ENCODE measurements at places on chromosomes 7 and 10.

GRCh38 chr7:74199551-74200355, 10.1 kb upstream of the LAT2 start:
- no peak for DNase-seq

- DNase-seq, result no peak
Measured at GRCh38 chr10:132693676-132694075, 92.3 kb downstream of the NKX6-2 start.

- DNase-seq, result no peak
Measured at GRCh38 chr10:61778137-61778536, 115.4 kb downstream of the CABCOCO1 start.

DNA sequence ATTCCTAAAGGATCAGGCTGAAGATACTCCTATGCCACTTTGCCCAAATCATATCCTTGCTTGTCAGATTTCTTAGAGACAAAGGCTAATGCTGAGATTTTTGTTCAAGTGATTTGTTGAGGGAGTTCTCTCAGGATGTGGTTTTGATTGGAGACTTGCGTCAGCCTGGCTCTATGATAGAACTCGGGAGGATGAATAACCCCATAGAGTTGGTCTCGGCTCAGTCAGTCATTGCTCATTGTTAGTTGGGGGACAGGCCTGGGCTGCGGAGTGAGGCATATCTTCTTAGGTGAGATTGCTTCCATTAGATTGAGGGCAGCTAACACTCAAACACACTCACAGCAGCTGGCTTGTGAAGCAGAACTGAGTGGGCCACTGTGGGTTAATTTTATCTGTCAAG, 203.4 kb downstream of the KIF20B start:
- DNase-seq, result no peak

- DNase-seq, result peak; percentile 78
Measured at GRCh38 chr10:104274762-104275721, 6.1 kb downstream of the GSTO2 start.

GRCh38 chr10:61337741-61338140, 115.4 kb downstream of the TMEM26 start:
- DNase-seq, result no peak

- DNase-seq, result no peak
Measured at GRCh38 chr7:99531354-99531765, 20.6 kb downstream of the FAM200A start.

DNA sequence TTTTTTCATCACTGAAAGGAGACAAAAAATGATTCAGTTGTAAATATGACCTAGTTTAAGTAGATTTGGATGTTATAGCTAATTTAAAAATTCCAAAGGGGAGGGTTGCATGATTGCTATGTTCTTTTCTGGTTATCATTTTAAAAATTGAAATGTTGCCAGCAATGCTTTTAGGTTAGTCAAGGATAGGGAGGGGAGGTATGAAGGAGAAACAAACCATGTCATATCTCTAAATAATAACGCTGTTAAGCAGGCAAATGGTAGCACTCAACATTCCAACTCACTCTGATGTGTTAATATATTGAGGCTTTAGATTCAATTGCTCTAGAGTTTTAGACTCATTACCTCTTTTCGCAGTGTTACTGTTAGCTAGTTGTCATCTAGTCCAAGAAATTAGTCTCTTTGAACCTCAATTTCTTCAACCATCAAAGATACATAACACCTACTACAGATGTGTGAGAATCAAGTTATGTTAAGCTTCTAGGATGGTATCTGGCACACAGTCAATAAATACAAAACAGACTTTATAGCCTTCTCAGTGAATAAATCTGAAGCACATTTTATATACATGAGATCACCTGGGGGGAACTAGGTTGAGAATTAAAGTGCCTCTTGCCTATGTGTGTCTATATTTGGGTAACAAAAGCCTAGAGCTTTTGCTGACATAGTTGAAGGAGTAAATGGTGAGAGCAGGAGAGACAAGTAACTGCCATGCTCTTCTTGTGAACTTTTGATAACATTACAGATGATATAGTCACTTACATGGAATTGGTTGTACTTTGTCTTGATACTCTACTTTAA, 124.9 kb downstream of the CSTF2T start:
- DNase-seq, result no peak

- no peak for DNase-seq
Measured at GRCh38 chr7:68417002-68417401, 1181.3 kb upstream of the AUTS2 start.

DNA sequence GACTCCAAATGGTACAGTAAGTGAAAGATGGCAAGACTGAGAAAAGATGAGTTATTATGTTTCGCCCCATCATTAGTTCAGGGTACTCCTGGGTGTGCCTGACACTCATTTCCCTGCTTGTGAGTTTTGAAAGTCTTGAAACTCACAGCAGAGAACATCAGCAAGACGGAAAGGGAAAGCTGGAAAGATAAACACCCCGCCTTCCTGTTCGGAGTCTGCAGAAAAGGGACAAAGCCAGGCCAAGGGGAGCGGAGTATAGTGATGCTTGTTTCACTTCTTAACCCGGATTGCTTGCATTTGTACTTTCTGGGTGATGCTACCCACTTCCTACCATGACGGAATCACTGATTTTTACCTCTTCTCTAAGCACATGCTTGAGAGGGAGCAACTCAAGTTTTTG, 294.5 kb downstream of the FRMD4A start:
- no peak for DNase-seq

GRCh38 chr10:101902032-101902819, 58.6 kb upstream of the KCNIP2 start:
- no peak for DNase-seq

DNA sequence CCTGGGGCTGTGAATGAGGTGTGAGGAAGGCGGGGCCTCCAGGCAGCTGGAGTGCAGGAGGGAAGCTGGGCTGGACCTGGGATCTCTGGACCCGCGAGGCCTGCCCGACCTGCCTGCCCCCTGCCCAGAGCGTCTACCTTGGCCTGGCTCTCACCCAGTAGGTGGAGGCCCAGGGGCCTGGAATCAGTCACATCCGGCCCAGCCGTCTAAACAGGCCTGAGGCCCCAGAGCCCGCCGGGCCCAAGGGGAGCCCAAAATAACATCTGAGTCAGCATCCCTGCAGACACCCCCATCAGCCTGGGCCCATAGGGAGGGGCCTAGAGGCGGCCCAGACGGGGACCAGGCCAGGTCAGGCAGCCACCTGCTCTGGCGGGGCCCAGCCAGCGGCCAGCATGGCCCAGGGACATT, 15.1 kb upstream of the ELN start:
- DNase-seq, result no peak

DNA sequence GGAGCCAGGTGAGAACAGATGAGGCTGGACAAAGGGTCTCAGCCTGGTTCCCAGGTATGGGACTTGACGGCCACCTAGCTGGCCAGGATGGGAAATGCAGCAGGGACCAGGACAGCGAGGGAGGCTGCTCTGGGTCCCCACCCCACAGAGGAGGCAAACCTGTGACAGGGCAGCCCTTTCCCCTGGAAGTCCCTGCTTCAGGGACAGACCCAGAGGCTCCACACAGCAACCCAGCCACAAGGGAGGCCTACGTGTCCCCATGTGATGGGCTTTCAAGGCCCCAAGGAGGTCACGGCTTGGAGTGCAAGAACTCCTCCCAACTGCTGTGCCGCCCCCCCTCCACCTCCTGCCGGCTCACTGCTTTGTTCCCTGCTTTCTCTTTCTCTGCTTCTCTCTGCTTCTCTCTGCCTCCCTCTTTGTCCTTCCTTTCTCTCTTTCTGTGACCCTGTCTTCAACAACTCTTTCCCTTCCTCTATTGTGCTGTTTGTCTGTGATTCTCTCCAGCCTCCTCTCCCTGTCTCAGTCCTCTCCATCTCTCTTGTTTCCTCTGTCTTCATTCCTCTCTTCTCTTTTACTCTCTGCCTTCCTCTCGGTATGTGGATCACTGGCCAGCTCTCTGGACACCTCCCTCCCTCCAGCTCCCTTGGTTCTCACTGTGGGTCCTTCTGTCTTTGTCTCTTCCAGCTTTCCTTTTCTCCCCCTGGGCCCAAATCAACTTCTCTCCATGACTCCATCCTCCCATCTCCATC, 9.6 kb upstream of the EIF5AL1 start:
- DNase-seq, result no peak

GRCh38 chr10:16425449-16425848, 11.4 kb upstream of the PTER start:
- DNase-seq, result no peak

DNA sequence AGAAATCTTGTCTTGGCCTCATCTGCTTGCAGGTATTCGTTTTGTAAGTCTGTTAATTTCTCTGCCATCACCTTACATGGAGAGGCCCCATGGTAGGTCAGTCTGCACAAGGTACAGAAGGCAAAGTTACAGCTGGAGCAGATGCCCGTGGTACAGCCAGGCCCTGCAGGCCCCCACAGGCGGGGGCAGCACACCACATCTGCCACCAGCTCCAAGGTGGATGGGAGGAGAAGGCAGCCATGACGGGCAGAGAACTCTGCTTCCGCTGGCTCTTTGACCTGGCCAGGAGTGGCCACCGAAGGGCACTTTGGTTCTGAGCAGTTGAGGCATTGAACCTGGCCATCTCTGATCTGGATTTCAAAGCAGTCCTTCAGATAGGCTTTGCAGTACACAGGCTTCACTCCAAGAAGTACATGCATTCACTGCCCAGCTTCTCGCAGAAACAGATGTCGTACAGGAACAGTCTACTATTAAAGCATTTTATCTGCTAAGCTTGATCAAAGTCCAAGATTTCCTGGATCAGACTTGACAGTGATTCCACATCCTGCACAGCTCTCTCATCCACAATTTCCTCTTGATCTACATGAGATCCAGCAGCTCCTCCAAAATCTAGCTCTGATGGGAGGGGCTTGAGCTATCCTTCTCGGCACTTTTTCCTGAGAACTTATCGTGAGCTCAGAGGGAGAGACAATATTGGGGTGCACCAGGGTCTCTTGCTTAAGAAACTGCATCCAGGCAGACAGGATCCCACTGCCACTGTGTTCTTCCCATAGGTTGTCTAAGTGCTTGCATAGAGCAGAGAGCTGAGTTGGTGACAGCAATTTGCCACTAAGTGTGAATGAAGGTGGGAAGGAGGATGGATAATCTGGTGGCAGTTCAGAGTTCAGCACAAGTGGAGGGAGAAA, 120.7 kb downstream of the TRRAP start:
- DNase-seq, result no peak

DNA sequence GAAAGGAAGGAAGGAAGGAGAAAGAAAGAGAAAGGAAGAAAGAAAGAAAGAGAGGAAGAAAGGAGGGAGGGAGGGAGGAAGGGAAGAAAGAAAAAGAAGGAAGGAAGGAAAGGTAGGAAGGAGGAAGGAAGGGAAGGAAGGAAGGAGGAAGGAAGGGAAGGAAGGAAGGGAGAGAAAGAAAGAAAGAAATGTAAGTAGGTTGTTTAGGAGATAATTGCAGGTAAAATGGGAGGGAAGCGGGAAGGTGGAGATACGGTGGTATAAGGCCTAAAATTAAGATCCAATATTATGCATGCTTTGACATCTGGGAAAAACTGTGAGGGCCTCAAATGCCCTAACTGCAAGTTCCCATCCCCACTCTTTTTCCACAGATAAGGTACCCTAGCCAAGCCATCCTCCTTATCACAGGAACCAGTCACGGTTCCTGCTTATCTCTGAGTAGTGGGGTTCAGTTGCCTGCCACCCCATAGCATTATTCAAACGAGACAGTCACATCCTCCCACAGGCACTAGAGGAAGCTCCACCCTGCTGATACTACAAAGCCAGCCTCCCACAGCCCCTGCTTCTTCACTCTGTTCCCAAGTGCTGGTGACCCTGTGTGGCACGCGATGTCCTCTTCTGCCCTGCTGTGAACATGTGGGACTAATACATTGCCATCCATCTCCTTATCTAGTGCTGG, 28.7 kb downstream of the ST8SIA6 start:
- DNase-seq, result no peak

DNA sequence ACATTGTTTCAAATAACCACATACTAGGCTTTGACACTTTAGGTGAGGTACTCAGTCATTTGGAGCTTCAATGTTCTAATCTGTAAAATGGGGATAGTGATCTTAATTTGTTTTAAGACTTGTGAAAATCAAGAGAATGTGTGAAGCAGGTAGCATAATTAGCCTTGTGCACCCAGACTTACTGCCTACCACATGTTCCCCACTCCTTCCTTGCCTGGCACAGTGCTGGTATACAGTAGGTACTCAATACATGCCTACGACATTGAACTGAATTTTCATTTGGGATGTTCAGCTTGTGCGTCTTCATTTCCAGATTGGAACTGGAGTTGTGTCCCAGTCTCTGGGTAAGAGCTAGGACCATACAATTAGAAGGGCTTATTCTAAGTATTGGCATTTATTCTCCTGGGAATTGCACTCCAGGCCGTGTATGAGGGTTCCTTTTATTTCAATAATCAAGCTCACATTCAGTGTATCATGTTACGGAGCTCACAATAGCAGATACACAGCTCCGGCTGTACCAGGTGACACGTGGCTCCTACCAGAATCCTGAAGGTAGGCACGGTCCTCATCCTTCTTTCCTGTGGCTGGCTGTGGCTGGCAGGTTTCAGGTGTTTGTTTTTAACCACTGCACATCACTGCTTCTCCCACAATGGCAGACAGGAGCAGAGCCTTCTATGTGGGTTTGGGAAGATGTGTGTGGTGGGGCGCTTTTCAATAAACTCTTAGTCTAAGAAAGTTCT, 109.4 kb upstream of the PDCD4 start:
- no peak for DNase-seq

DNA sequence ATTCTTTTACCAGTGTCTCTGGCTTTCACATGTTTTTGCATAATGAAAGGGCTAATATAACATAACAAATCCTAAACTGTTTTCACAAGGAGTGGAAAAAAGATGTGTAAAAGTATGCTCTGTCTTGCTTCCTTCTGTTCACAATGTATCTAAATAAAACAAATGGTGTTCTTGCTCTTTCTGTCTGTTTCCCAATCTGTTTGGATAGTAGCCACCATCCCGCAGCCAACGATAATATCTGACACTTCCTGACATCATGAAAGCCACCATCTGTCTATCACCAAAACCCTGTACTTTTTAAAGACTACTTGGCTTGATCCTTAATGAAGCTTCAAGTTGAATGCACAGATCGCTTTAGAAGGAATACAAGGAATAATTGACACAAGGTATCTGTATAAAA, 246.2 kb downstream of the ETV1 start:
- DNase-seq, result no peak

DNA sequence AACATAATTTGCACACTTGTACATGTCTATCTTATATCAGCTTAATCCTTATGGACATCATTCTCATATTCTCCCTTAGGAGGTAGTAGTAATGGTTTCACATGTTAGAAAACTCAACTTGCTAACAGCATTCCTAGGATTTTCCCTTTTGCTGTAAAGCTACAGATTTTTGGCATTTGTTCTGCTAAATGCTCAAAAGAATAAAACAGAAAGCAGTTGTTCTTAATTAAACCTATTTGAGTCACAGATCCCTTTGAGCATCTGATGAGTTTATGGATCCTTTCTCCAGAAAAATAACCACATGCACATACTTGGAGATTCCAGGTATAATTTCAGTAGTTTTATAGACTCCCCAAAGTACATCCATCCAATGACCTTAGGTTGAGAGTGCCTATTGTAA, 122.9 kb upstream of the BET1 start:
- peak; percentile 29 for DNase-seq

- DNase-seq, result no peak
Measured at GRCh38 chr10:13683017-13683416, 96.3 kb downstream of the PRPF18 start.

DNA sequence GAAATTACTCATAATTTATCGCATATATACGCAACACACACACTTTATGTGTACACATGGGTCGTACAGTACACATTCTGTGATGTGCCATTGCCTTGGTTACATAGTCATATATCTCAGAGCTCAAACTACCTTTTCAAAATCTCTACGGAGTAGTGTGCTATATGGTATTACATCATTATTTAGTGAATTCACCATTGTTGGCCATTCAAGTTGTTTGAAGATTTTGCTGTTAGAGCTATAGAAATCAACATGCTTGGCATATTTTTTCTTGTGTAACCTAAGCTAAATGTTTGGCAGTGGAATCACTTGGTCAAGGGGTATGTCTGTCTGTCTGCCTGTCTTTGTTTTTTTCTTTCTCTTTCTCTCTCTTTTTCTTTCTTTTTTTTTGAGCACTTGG, 42.0 kb upstream of the MMD2 start:
- no peak for DNase-seq

Data from GM03348 (cell line).